ENCODE measurements at places on chromosomes 13 and 19.

GRCh38 chr13:104099750-104100149, 1033.5 kb upstream of the SLC10A2 start:
- DNase-seq = no peak

GRCh38 chr19:48968813-48969218, 3.7 kb downstream of the FTL start:
- DNase-seq = no peak

- DNase-seq = no peak
Observed at GRCh38 chr13:73335210-73335609, 276.4 kb downstream of the KLF5 start.

GRCh38 chr13:90105849-90106496, 1241.5 kb upstream of the MIR17HG start:
- no peak for DNase-seq

DNA sequence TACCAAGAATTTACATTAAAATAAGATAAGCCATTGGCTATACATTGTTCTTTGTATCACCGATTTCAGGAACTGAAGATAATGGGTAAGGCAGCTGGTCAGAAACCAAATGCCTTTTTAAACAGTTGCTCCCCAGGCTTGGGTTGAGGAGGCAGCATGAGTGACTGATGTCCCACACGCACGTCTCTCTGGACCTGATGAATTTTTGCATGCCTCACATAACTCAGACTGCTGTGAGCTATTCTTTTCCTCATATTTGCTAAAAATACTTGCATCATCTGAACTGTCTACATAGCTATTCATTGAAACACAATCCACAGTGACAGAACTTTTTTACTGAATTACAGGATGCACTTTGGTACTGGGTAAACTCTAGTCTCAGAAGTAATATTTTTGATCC, 123.6 kb upstream of the MAB21L1 start:
- DNase-seq = no peak

GRCh38 chr13:49530457-49530856, 34.7 kb downstream of the PHF11 start:
- no peak for DNase-seq
